H1 (cell line): ENCODE measurements at places on chromosomes 1 and 21.

DNA sequence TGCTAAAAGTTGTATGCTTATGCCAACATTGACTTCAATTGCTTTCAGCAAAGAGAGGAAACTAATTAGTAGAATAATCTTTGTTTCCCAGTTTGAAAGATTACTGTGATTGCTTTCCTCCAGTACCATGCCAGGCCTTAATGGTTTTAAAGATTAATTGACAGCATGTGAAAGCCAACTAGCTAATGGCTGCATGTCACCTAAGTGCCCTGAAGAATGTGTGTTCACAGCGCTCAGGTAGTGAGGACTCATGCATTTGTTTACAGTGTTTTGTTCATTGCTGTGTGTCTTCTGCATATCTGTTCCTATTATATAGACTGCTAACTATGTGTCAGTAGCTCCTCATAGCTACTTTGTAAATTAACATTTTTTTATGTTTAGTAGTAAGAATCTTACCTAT lies 335.6 kb downstream of the LRRIQ3 start:
- no peak for DNase-seq

GRCh38 chr1:228280106-228280901 lies 72.5 kb downstream of the OBSCN start:
- DNase-seq, result no peak

- DNase-seq, result no peak
Observed at GRCh38 chr1:62724430-62724829, 36.2 kb upstream of the DOCK7 start.

GRCh38 chr1:29459620-29459945 lies 223.3 kb downstream of the PTPRU start:
- DNase-seq, result no peak

DNA sequence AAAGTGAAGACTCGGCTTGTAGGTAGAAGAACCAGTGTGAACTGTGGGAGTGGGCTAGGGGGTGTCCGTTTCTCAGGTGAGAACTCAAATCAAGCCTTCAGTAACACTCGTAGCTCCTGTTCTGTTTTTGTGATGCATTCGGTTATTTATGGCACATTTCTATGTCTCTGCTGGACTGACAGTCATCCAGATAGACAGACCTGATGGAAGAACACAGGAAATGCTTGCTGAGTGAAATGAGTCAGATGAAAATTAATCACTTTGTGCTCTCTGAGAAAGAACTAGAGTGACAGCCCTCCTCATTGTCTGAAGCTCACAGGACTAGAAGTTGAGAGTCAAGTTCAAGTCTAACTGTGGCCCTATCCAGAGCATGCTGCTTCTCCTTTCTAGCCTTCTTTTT lies 360.1 kb upstream of the PLXNA2 start:
- DNase-seq, result no peak

GRCh38 chr1:174990382-174990999 lies 9.3 kb upstream of the CACYBP start:
- DNase-seq, result no peak

- no peak for DNase-seq
Observed at GRCh38 chr21:35606146-35606545, 454.2 kb downstream of the SETD4 start.

DNA sequence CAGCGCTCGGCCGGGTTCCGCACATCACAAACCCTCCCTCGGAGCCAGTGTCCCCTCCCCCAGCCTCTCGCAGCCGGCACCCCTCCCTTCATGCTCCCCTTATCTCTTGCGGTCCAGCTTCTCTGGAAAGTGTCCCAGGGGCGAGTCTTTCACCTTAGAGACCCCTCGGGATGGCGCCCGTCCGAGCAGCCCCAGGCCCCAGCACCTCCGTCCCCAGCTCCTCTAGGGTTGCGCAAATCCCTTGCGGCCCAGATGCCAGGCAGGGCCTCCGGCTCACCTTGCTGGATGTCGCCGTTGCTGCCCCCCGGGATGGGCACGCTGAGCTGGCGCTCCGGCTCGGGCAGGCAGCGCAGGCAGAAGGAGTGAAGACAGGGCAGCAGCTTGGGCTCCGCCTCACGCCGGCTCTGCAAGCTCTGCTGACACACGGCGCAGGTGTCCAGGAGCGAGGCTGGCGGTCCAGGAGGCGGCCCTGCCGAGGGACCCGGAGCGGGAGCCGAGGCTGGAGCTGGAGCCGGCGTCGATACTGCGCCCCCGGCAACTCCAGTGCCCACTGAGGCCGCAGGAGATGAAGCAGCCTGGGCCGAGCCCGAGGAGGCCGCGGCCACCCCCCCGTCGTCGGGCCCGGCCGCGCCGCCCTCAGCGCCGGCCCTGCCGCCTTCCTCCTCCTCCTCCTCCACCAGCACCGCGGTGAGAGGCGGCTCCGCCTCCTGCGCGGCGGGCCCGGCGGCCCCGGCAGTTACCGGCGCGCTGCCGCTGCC lies 550 bp downstream of the TRIM33 start:
- no peak for DNase-seq
